ENCODE measurements at places on chromosomes 4 and X.

DNA sequence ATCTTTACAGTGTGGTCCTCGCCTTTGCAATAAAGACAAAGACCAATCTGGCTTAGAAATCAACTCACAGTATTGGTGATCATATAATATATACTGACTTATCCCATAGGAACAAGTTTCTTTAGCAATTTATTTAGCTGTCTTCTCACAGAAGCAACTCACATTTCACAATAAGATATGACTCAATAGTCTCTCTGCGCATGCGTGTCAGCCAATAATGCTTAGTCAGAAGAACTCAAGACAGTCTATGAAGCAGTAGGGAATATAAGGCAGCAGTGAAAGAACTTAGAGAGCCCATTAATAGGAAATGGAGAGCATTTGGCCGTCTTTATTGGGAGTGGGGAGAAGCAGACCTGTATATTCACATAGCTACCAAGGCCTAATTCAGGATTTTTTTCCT is 216.7 kb downstream of the IL13RA2 start:
- DNase-seq, result no peak

DNA sequence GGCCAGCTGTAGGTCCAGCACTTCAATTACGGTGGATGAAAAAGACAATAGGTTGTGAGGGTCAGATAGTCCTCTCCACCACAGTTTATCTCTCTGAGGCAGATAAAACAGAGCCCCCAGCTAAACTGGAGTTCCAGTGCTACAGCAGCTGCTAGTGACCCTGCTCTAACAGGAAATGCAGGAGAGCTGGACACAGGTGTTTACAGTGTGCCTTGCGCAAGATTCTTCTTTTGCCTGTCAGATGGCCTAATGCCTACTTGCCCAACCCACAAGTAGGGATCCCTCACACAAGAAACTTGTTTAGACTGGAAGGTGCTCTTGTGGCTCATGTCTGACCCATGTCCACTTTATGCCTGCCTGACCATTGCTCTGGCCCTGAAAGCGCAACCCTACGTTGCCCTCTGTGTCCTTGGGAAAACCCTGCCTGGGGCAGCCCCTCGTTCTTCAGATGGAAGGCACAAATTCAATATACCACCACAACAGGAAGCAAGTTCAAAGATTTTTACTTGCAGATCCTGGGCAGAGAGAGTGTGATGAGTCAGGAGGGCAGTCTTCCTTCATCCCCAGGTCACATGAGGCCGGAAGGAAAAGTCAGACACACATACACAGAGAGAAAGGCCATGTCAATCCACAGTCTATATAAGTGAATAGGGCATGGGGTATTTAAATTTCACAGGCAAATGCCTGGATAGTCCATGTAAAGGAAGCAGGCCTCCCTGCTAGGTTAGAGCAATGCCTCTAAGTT is 105.1 kb upstream of the ADGRL3 start:
- no peak for DNase-seq

DNA sequence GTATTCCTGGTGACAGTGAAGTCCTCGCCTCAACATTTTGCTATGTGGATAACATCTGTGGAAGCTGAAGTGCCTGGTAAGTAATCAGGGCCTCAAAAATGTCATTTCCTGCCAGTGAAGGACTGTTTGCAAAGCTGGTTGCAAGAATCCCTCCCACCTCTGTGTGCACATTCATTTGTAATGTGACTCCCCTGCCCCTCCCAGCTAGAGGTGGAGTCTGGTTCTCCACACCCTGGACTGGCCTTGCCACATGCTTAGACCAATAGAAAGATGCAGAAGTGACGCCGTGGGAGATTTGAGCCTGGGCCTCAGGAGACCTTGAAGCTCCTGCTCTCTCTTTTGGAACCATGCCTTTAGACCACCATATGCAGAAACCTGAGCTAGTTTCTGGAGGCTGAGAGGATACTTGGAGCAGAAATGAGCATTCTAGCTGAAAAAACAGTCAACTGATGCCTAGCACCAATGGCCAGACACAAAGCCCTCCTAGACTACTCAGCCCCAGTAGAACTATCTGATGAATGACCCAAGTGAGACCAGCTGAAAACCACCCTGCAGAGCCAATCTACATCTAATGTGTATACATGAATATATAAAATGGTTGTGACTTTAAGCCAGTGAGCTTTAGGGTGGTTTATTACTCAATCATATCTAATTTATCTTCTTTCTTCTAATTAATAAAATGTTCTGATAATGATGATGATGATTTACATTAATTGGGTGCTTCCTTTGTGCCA is 47.8 kb upstream of the CRMP1 start:
- peak; percentile 41 for DNase-seq

- DNase-seq, result no peak
These were observed 46.1 kb downstream of the MBNL3 start for GRCh38 chrX:132442691-132443090.

DNA sequence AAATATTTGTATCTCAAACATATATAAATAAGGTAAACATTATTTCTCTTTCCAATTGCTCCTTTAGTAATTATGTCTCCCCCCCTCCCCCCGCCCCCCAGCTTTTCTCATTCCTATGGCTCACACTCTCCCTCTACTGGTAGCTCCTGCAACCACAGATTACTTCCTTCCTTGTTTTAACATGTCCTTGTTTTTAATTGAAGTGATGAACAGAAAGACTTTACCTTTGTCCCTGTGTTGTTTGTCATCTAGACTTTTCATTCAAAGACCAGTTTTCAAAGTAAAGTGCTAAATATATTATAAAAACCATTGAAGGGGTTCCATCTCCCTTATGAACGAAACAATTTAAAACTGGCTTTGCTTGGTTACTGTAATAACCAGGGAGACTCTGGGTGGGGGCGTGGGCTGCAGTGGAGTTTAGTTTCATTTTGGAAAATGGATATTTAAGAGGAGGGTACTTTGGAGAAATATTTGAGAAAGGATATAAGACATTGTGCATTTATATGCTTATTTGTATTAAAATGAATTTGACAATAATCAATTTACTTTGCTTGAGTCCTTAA is 352.9 kb downstream of the RAPGEF2 start:
- no peak for DNase-seq

GRCh38 chr4:63049278-63049677 is 1360.0 kb downstream of the TECRL start:
- DNase-seq, result peak; percentile 2

GRCh38 chr4:185925910-185926360 is 113.9 kb upstream of the SORBS2 start:
- no peak for DNase-seq

DNA sequence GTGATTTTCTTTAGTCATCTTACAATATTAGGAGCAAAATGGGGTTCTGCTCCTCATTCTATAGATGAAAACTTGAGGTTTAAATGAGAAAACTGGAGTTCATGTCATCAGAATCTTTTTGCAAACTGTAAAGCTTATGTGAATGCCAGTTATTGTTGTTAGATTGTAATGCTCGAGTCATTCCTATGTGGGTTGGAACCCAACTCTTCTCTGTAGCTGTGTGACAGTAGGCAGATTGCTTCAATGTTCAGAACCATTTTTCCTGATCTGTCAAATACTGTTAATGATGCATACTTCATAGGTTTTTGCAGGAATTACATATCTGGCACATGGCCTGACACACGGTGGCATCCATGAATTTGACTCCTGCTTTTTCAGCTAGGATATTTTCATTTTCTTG is 178.9 kb downstream of the RAPGEF2 start:
- no peak for DNase-seq

DNA sequence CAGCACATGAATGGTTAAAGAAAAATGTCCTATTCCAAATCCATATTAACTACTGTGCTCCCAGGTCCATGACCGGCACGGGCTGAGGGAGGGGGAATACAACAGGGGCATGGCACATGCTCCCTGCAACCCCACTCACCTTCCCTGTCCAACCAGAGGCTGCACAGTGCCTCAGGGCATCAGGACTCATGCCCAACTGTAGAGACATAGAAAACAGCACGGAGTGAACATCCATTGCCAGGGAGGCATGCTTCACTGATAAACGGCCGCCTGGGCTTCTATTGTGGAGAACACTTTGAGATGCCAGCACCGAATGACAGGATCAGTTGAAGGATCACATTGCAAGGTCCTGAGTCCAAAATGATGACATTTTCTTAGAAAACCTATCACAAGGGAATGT is 140.6 kb downstream of the STK32B start:
- no peak for DNase-seq

DNA sequence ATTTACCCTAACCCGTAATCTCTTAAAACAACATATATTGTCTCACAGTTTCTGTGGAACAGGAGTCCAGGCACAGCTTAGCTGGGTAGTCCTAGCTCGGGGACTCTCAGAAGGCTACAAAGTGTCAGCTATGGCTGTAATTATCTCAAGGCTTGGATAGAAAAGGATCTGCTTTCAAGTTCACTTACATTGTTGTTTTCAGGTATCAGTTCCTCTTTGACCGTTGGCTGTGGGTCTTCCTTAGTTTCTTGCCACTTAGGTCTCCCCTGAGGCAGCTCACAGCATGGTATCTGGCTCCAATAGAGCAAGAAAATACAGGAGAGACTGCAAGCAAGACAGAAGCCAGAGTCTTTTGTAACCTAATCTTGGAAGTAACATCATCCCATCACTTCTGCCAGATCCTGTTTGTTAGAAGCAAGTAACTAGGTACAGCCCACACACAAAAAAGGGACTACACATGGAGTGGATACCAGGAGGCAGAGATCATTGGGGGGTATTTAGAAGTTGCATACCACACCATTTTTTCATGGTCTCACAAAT is 137.0 kb downstream of the MAGEB5 start:
- no peak for DNase-seq

DNA sequence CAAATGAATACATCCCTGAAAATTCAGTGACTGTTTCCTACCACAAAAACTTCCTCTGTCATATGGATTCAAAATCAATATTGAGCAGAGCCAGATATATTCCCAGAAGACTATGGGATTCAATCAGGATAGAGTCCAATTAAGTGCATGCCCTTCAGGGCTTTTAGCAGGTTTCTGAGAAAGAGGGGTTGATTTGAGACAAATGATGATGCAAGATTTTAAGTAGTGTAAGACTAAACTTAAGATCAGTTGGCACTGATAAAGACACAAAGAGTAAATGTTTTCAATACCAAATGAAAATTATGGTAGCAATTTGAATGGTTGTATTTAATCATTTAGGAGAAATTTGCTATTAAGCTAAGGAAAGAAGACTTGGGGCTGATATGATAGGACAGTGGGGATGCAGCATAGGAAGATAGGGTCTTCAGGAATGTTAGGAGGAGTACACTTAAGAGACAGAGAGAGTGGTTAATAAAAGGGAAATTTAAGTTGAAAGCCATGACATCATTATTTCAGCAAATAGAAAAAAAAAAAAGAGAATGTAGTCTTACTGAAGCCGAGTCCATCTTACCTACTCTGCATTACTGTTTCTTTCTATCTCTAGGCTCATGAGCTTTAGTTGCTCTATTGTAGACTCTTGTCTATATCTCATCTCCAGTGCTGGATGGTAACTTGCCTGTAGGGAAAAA is 32.0 kb upstream of the XK start:
- no peak for DNase-seq

- no peak for DNase-seq
These were observed 4.5 kb downstream of the SNX25 start for GRCh38 chr4:185213877-185214276.

DNA sequence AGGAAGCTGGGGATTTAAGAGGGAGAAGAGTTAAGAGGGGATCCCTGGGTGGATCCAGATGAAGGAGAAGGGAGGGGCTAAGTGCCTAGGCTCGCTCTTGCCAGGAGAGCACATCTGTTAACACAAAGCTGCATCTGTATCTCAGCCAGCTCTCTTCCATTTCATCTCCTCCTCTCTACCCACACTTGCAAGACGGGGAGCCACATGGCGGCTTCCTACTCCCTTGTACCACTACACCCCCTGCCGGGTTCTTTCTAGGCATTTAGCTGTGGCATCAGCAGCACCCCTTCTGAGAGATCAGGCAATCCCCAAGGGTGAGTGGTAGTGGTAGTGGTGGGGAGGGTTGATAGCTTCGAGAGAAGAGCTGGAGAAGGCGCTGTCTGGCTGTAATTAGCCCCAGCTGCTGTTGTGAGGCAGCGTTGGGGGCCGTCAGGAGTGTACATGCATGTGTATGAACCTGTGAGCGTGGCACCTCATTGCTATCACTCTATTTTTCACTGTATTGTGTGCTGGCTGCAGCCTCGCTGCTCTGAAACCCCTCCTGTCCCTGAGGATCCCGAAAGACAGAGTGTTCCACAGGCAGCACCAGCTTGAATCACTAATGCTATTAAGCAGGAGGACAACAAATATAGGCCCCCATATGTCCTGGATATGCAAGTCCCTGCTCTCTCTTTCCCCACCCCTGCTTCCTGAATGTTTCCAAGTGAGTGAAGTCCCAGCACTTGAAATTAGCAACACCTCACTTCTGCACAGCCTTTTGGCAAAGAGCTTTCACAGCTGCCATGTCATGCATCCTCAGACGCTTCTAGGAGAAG is 73.7 kb downstream of the RTL9 start:
- DNase-seq, result peak; percentile 95

DNA sequence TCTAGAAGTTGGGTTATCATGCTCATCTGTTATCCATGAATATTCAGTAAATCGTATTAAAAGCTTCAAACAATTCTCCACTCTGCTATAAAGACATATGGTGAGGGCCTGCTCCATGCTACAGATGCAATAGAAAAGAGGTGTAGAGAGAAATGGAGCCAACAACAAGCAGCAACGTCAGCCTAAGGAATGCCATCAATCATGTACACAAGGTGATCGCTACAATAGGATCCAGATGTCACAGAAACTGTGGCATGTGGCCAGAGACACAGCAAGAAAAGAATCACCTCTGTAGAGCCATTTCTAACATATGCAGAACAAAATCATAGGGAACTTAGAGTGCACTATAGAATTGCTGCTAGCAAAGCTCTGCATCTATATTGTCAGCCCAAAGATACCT is 1188.1 kb downstream of the PCDH7 start:
- DNase-seq, result no peak

DNA sequence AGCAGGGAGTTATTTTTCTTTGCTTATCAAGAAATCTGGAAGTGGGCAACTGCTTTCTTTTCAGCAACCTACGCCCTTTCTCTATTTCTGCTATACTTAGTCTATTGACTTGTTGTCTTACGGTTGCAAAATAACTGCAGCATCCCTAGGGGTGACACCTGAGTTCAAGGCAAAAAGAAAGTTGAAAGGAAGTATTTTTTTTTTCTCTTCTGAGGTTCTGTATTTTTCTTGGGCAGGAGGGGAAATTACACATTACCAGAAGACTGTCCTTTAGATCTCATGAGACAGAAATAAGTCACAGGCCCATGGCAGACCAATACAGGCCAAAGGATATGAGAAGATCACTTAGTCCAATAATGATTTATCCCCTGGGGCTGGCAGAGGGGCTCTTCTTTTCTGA is 204.7 kb upstream of the CASK start:
- DNase-seq, result no peak

- no peak for DNase-seq
These were observed 9.5 kb upstream of the TLR8 start for GRCh38 chrX:12896935-12897334.

All from NCI-H524 (cell line).